ENCODE measurements at places on chromosomes 1 and 21. TPM values are rescaled to one million over a fixed set of nuclear protein-coding genes. Genes with fewer than 3 reads are reported as not detected.

GRCh38 chr1:155982106-155982505 is 3.8 kb upstream of the ARHGEF2 start:
- no peaks in the 10 kb centered on the region for H3K36me3 ChIP-seq
- peaks cover 62% of the 10 kb centered on the region for H3K4me1 ChIP-seq
- no peak overlapping the region for H3K4me3 ChIP-seq

GRCh38 chr1:247246325-247247115 is 9.4 kb upstream of the VN1R5 start:
- H3K36me3 ChIP-seq: no peaks in the 10 kb centered on the region
- no peaks in the 10 kb centered on the region for H3K4me1 ChIP-seq
- no peak overlapping the region for H3K4me3 ChIP-seq
- DNase-seq: no peak
- no peaks in the 10 kb centered on the region for H3K27me3 ChIP-seq

DNA sequence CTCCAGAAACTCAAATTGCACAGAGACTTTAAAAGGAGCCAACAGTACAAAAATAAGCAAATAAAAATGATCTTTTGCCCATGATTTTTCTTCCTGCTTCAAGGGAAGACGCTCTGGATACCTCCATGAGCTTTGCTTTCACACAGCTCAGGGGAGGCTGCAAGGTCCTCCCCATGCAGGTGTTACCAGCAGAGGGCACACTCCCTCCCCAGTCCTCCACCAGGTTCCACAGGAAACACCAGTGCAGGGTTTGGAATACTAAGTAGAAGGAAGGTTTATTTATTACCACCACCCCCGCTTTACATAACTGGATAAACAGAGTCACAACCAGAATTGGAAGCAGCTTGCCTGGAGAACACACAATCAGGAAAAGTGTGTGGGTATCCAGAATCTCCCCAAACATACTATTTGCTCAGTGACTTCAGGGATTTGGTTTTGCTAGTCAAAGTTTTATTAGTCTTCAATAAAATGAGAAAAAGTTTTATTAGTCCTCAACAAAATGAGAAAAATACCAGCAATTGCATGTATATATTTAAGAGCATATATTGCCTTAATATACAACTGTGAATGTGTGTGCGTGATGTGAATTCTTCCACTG is 37.3 kb downstream of the HSD3B1 start:
- H3K36me3 ChIP-seq: no peaks in the 10 kb centered on the region
- H3K27ac ChIP-seq: no peak overlapping the region
- H3K4me1 ChIP-seq: no peaks in the 10 kb centered on the region
- H3K27me3 ChIP-seq: no peaks in the 10 kb centered on the region

Gene PPM1J
- 0.49 TPM for total RNA-seq

Gene DNAJC6
- 2.4 TPM for total RNA-seq

Gene EPHA10
- not detected for total RNA-seq

Gene SPRR2A
- total RNA-seq: not detected
